HCEC 1CT (cell line): ENCODE measurements at places on chromosomes 7 and 10.

GRCh38 chr7:148773334-148773733 lies 74.6 kb downstream of the CUL1 start:
- DNase-seq = no peak

DNA sequence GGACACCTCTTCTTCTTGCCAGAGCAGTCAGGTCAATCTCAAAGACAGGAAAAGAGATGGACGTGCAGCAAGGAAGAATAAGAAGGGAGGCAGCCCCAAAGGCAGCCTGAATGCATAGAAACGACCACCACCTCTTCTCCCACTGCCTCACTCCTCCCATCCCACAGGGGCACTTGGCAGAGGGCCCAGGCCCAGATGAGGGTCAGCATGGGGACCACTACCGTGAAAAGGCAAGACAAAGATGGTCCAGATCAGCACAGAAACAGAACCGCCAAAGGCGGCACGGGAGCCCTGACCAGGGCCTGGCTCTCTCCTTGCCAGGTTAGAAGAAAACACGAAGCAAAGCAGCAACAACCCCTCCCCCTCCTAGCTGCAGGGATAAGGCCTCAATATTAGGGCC lies 1.9 kb upstream of the NDST2 start:
- no peak for DNase-seq

GRCh38 chr7:2633538-2634266 lies 1.9 kb downstream of the TTYH3 start:
- DNase-seq = peak; percentile 86

DNA sequence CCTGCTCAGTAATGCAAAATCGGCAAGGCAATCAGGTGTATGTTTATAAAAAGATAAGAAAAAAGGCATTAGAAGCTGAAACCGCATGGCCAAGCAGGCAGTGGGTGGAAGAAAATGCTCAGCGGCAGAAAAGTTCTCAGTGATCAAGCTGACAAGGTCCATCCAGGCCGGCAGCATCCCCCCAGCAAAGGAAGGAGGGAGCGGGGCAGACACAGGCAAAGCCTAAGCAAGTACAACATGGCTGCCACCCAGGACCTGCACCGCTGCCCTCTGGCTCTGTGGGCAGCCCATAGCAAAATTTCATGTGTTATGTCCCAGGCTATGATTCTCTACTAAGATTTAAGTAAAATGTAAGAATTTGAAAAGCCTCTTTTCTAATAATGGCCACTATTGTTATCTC lies 45.4 kb downstream of the MRPS24 start:
- no peak for DNase-seq

- no peak for DNase-seq
Observed at GRCh38 chr7:618539-619367, 99.1 kb upstream of the PDGFA start.

DNA sequence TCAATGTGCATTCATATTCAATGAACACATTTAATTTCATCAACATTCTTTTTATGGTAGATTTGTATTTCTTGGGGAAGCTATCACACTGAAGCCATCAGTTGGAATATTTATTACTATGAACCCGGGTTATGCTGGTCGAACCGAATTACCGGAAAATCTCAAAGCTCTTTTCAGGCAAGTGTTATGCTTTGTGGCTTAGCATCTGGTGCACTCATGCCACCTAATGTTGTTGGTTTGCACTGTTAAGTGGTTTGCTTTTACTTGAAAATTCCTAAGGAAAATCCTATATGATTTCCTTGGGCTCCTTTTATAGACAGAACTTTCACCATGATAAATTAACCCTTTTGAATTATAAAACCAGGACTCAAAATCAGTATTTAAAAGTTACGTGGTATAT lies 147.9 kb downstream of the DNAH11 start:
- peak; percentile 24 for DNase-seq
